ENCODE measurements at places on chromosomes 13 and 19.

DNA sequence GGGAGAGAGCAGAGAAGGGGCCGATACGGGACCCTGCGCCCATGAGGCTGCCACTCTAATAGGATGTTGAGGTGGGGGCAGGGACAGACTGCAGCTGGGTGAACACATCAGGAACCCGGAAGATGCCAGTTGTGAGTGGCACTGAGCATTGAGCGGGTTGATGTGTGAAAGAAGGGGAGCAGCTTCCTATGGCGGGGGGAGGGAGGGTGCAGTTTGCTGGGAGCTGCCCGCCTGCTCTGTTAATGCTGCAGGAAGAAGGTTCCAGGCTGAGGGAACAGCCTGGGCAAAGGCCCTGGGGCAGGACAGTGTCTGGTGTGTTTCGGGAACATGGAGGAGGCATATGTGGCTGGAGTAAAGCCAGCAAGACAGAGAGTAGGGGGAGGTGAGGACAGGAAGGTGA, 29.8 kb downstream of the DNM2 start:
- no peak for DNase-seq
- H3K27me3 ChIP-seq: no peaks in the 10 kb centered on the region
- 0 out of 2 replicates have a peak overlapping the region, but pooled peaks have one; percentile 53 for H3K27ac ChIP-seq
- H3K4me1 ChIP-seq: peaks cover 12% of the 10 kb centered on the region
- H3K36me3 ChIP-seq: no peaks in the 10 kb centered on the region
- H3K4me3 ChIP-seq: no peak overlapping the region

- DNase-seq: no peak
- H3K27me3 ChIP-seq: peaks cover 1% of the 10 kb centered on the region
- H3K4me3 ChIP-seq: no peak overlapping the region
- no peak overlapping the region for H3K27ac ChIP-seq
- no peaks in the 10 kb centered on the region for H3K4me1 ChIP-seq
These were observed 259.5 kb downstream of the NHLRC3 start for GRCh38 chr13:39297664-39298171.

DNA sequence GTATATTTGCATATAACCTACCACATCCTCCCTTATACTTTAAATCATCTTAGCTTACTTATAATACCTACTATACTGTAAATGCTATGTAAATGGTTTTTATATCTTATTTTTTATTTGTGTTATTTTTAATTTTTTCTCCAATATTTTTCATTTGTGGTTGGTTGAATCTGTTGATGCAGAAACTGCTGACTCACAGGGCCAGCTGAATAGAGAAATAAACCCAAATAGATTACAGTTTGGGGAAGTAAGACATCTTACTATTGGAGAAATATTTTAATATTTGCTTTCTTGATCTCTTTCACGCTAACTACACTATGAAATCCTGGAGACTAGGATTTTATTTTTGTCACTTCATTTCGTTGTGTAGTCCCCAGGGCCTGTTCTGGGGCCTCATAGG, 7.1 kb downstream of the SMAD9 start:
- no peaks in the 10 kb centered on the region for H3K27me3 ChIP-seq
- H3K36me3 ChIP-seq: no peaks in the 10 kb centered on the region

- no peaks in the 10 kb centered on the region for H3K4me1 ChIP-seq
- no peaks in the 10 kb centered on the region for H3K27me3 ChIP-seq
- no peak overlapping the region for H3K4me3 ChIP-seq
These were observed 171.2 kb downstream of the ITGBL1 start for GRCh38 chr13:101623470-101624209.

GRCh38 chr19:50894478-50895356, 16.5 kb downstream of the KLK4 start:
- H3K4me1 ChIP-seq: no peaks in the 10 kb centered on the region
- no peak overlapping the region for H3K27ac ChIP-seq
- no peak overlapping the region for H3K4me3 ChIP-seq
- DNase-seq: no peak

- DNase-seq: no peak
- no peak overlapping the region for H3K4me3 ChIP-seq
- H3K36me3 ChIP-seq: no peaks in the 10 kb centered on the region
These were observed 125.1 kb downstream of the AKAP11 start for GRCh38 chr13:42396901-42397655.

DNA sequence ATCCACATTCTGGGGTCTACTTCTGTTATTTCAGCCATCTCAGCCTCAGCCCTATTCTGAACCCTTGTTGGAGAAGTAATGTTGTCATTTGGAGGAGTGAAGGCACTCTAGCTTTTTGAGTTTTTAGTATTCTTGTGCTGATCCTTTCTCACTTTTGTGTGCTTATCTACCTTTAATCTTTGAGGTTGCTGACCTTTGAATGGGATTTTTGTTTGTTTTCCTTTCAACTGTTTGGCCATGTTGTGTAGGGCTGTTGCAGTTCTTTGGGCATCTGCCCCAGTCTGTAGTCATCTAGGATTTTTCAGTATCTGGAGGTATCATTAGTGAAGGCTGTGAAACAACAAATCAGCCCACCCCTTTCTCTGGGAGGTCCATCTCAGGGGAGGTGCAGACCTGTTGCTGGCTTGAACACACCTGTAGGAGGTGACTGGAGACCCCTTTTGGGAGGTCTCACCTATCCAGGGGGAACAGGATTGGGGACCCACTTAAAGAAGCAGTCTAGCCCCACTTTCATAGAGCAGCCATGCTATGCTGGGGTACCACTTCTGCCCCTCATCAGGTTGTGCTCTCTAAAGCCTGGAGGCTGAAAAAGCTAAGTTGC, 1391.4 kb downstream of the UQCRFS1 start:
- H3K36me3 ChIP-seq: no peaks in the 10 kb centered on the region
- DNase-seq: no peak
- no peak overlapping the region for H3K4me3 ChIP-seq
- H3K27ac ChIP-seq: no peak overlapping the region
- no peaks in the 10 kb centered on the region for H3K27me3 ChIP-seq

DNA sequence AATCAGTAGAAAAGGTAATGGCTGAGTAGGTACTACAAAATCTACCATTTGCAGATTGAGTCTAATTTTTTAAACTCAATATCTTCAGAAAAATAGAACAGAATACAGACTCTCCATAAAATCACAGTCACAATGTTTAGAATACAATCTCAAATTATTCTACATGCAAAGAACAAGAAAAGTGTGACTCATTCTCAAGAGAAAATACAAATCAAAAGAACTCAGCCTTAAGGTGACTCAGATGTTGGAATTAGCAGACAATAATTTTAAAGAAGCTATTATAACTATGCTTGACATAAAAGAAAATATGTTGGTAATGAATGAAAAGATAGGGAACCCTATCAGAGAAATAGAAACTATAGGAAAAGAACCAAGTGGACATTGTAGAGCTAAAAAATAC, 78.9 kb downstream of the RXFP2 start:
- no peak for DNase-seq
- no peaks in the 10 kb centered on the region for H3K36me3 ChIP-seq
- no peak overlapping the region for H3K27ac ChIP-seq
- no peaks in the 10 kb centered on the region for H3K4me1 ChIP-seq
- no peaks in the 10 kb centered on the region for H3K27me3 ChIP-seq
- H3K4me3 ChIP-seq: no peak overlapping the region

DNA sequence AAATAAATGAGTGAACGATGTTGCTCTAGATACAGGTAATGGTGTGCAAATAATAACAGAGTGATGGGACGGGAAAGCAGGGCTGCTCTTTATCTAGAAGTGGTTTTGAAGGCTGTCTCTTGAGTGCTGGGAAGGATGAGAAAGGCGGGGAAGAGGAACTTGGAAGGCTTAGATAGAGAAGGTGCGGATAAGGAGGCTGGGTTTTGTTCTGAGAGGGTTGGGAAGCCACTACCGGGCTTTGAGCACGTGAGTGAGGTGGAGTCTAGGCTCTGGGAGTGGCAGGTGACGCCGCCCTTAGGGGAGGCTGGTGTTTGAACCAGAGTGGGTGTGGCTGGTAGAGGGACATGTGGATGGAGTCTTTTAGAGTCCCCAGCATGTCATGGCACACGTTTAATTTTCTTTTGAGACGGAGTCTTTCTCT, 811 bp downstream of the ARMC6 start:
- peak overlapping the region; percentile 98 for H3K4me3 ChIP-seq
- H3K4me1 ChIP-seq: peaks cover 3% of the 10 kb centered on the region
- H3K27me3 ChIP-seq: no peaks in the 10 kb centered on the region
- DNase-seq: peak; percentile 36
- H3K36me3 ChIP-seq: peaks cover 14% of the 10 kb centered on the region

DNA sequence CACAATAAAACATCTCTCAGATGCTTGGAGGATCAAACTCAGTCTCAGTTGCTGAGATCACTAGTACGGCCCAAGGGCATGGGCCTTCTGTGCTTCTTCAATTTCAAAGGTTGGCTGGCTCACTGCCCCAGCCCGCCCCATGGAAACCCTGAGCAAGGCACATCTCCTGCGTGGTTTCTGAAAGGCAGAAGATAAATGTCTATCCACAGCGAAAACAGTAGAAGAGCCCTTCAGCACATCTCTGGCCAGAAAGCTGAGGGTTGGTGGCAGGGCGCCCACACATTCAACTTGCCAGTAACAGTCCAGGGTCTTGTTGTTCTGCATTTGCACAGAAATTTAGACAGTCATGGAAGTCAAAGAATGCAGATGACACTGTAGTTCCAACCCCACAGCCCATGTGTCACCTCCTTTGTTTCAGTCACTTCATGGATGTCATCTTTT, 24.0 kb upstream of the KATNAL1 start:
- no peak overlapping the region for H3K4me3 ChIP-seq
- H3K4me1 ChIP-seq: no peaks in the 10 kb centered on the region
- no peaks in the 10 kb centered on the region for H3K36me3 ChIP-seq
- H3K27me3 ChIP-seq: no peaks in the 10 kb centered on the region
- no peak overlapping the region for H3K27ac ChIP-seq
- no peak for DNase-seq

DNA sequence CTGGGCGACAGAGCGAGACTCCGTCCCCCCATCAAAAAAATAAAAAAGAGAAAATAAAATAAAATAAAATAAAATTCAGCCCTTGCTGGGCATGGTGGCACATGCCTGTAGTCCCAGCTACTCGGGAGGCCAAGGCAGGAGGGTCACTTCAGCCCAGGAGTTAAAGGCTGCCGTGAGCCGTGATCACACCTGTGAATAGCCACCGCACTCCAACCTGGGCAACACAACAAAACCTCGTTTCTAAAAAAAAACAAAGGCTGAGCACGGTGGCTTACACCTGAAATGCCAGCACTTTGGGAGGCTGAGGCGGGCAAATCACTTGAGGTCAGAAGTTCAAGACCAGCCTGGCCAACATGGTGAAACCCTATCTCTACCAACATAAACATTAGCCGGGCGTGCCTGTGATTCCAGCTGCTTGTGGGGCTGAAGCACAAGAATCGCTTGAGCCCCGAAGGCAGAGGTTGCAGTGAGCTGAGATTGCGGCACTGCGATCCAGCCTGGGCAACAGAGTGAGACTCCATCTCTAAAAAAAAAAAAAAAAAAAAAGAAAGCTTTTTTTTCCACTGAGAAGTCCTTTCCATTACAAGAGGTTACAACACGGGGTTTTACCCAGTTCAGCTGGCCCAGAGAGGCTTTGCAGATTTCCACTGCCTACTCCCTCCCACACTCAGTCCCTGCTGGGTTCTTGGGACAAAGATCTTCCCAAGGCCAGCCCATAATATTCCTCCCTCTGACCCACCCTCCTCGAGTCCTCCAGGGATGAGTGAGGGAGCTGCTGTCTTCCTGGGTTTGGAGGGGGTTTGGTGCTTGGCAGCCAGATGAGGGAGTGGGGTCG, 6.4 kb downstream of the ANGPTL4 start:
- peaks cover 7% of the 10 kb centered on the region for H3K4me1 ChIP-seq
- H3K4me3 ChIP-seq: no peak overlapping the region
- H3K27me3 ChIP-seq: peaks cover 6% of the 10 kb centered on the region
- no peak overlapping the region for H3K27ac ChIP-seq
- H3K36me3 ChIP-seq: no peaks in the 10 kb centered on the region

- H3K27me3 ChIP-seq: no peaks in the 10 kb centered on the region
- H3K4me1 ChIP-seq: no peaks in the 10 kb centered on the region
- H3K36me3 ChIP-seq: no peaks in the 10 kb centered on the region
These were observed 264.5 kb upstream of the TSHZ3 start for GRCh38 chr19:31613683-31614219.

- H3K36me3 ChIP-seq: no peaks in the 10 kb centered on the region
- no peaks in the 10 kb centered on the region for H3K4me1 ChIP-seq
- no peaks in the 10 kb centered on the region for H3K27me3 ChIP-seq
- no peak overlapping the region for H3K27ac ChIP-seq
These were observed 33.4 kb downstream of the MBD3L2B start for GRCh38 chr19:6987850-6988249.

DNA sequence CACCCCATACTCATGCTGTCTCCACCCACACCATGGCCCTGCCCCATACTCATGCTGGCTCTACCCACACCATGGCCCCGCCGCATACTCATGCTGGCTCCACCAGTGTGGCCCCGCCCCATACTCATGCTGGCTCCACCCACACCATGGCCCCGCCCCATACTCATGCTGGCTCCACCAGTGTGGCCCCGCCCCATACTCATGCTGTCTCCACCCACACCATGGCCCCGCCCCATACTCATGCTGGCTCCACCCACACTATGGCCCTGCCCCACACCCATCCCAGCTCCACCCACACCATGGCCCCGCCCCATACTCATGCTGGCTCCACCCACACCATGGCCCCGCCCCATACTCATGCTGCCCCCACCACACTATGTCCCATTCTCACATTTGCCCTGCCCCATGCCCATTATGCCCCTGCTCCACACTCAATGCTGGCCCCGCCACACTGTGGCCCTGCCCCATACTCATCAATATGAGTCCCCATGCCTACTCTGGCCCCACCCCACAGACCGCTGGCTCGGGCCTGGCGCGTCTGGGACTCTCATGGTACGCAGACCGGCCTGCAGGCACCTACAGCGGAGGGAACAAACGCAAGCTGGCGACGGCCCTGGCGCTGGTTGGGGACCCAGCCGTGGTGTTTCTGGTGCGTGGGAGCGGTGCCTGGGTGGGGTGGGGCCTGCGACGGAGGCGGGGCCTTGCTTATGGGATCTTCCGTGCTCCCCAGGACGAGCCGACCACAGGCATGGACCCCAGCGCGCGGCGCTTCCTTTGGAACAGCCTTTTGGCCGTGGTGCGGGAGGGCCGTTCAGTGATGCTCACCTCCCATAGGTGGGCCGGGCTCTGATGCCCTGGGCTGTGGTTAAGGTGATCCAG, 3.7 kb upstream of the ARHGAP45 start:
- no peaks in the 10 kb centered on the region for H3K27me3 ChIP-seq
- H3K4me3 ChIP-seq: no peak overlapping the region
- H3K27ac ChIP-seq: no peak overlapping the region

- H3K4me3 ChIP-seq: no peak overlapping the region
- no peaks in the 10 kb centered on the region for H3K36me3 ChIP-seq
- H3K4me1 ChIP-seq: no peaks in the 10 kb centered on the region
- no peaks in the 10 kb centered on the region for H3K27me3 ChIP-seq
These were observed 1102.0 kb upstream of the SPRY2 start for GRCh38 chr13:81442904-81443303.

- no peaks in the 10 kb centered on the region for H3K27me3 ChIP-seq
- no peaks in the 10 kb centered on the region for H3K4me1 ChIP-seq
- no peaks in the 10 kb centered on the region for H3K36me3 ChIP-seq
- no peak overlapping the region for H3K27ac ChIP-seq
- DNase-seq: no peak
These were observed 114.9 kb upstream of the TMTC4 start for GRCh38 chr13:100789481-100789880.

GRCh38 chr13:30615866-30616541, 1.7 kb upstream of the USPL1 start:
- H3K36me3 ChIP-seq: no peaks in the 10 kb centered on the region
- no peak for DNase-seq
- peak overlapping the region; percentile 91 for H3K4me3 ChIP-seq
- no peaks in the 10 kb centered on the region for H3K4me1 ChIP-seq
